Diencephalon (tissue), 1 donor: ENCODE measurements at places on chromosomes 11 and 22. TPM values are rescaled to one million over a fixed set of nuclear protein-coding genes. Genes with fewer than 3 reads are reported as not detected.

Gene SEC14L6
- 2.1 TPM for total RNA-seq

Gene TAF6L
- total RNA-seq: 11.3 TPM

Gene PDE3B
- 18.7 TPM for total RNA-seq

Gene SYCE3
- total RNA-seq: not detected

Gene ARCN1
- 91.6 TPM for total RNA-seq

Gene TENM4
- 71.5 TPM for total RNA-seq

Gene OR4X1
- not detected for total RNA-seq

Gene NRXN2
- total RNA-seq: 397 TPM

Gene C11orf65
- total RNA-seq: 1.6 TPM
